ENCODE measurements at places on chromosomes 13 and 19.
A peak's percentile ranks its signal among the peaks of the same experiment; 100 is the strongest.

DNA sequence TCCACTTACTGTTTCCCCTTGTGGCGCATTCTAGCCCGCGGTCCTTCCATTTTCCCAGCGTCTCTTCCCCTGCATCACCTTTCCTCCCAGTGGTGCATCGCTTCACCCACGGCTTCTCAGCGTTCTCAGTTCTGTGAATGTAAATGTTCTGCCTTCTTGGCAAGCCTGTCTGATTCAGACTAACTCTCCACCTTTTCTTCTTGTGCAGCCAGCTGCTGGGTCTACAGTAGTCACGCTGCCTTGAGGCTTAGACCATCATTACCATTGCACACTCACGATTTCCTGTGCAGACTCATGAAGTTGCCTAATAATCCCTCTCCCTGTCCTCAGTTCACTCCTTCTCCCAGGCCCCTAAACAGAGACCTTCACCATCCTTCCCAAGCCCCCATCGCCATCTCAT lies 75.0 kb downstream of the DHRS12 start:
- DNase-seq = peak; percentile 64

DNA sequence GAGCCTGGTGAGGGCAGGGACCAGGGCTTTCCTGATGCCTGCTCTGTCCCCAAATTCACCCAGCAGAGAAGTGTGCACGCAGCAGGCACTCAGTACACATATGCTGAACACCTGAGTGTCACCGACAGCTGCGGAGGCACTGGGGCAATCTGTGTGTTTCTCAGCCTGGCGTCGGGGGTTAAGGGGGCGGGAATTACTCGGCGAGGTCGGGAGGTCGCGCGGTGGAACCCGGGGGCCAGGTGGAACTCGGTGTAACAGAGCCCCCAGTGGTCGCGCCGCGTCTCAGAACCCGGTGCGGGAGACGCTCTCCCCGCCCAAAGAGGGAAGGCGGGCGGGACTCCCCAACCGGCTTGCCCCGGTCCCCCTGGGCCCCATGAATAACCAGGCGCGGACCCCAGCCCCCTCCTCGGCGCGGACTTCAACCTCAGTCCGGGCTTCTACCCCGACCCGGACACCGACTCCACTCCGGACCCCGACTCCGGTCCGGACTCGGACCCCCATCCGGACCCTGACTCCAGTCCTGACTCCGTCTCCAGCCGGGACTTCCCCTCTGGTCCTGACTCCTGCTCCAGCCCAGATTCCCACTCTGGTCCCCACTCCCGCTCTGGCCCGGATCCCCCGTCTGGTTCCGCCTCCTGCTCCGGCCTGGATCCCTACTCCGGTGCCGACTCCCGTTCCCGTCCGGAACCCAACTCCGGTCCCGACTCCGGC lies at the start of gene SELENOV:
TSS of gene SELENOV (plus strand) at position 300 of the 711 bp plus-strand sequence. CDS start at position 374, 74 bp downstream.
- no peak for DNase-seq

DNA sequence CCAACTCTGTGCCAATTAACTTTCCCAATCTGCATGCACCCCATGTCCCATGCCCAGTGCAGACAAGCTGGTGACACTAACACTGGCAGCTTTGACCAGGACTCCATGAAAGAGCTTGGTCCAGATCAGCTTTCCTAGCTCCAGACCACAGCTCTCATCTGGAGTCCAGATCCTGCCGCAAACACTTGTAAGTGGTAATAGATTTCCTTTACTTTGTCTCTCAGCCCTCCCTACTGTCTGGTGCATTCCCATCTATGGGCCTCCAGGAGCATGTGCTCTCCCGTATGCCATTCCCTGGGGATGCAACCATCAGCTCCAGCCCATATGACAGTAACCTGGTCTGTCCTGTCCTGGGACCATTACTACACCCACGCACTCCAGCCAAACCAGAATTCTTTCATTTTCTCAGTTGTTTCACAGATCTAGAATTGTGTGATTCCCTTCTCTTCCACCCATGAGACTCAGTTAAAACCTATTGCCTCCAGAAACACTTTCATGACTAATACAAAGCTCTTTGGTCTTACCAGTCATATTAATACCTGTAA lies 4.9 kb upstream of the STARD13 start:
- peak; percentile 16 for DNase-seq

- no peak for DNase-seq
These were observed 547.7 kb upstream of the KLF12 start for GRCh38 chr13:74681891-74682290.

DNA sequence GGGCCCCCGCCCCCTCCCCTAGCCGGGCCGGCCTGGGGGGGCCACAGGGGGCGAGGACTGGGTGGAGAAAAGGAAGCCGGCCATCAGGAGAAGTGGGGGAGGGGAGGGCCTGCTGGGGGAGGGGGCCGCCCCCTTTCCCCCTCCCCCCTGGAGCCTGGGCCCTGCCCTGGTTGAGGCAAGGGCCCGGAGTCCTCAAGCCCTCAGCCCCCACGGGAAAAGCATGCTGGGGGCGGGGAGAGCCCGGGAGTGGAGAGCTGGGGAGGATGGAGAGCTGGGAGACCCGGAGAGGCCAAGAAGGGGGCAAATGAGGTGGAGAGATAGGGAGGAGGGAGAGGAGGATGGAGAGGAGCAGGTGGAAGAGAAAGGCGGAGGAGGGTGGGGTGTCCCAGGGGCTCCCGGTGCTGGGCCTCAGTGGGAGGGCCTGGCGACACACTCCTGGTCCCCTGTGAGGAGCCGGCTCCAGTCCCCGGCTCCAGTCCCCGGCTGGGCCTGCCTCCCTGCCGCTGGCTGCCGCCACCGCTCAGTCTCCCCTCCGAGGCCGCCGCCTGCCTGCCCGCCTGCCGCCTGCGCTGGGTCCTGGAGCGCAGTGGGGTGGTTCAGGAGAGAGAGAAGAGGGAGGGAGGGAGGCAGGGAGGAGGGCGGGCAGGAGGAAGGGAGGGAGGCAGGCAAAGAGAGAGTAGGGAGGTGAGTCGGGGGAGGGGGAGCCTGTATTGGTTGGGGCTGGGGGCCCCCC lies at the start of gene GRIK5:
TSS of gene GRIK5 (minus strand) at position 588 of the 733 bp plus-strand sequence. CDS start 4,436 bp downstream, outside the sequence.
- no peak for DNase-seq

DNA sequence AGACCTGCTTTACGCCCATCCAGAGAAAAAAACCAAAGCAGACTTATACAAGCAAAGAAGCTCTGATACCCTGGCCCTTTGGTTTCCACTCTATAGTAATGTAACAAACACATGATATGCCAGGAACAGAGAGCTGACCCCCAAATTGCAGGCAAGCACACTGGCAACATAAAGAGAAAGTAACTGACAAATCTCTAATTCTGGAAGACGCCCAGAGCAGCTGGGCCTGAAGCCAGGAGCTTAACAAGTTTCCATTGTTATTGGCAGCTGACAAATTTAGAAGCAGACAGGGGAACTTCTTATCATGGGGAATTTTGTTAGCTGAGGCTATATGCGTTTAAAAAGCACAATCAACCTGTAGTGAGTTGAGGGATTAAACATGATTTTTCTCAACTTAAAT lies 158.0 kb downstream of the DLEU7 start:
- DNase-seq = no peak

GRCh38 chr19:44356383-44357111 lies at the start of gene ZNF112:
ZNF112 (minus strand) TSS chr19:44356680; CDS start chr19:44340539, 16,141 bp downstream.
- DNase-seq = peak; percentile 75

- peak; percentile 83 for DNase-seq
These were observed 2.9 kb upstream of the DCUN1D2 start for GRCh38 chr13:113493315-113493951.

GRCh38 chr19:54099190-54099902 lies 1.3 kb downstream of the OSCAR start:
- DNase-seq = no peak

GRCh38 chr19:973726-974563 lies 10.2 kb upstream of the WDR18 start:
- DNase-seq = no peak

- no peak for DNase-seq
These were observed 8.8 kb downstream of the RINL start for GRCh38 chr19:38869160-38869835.

GRCh38 chr19:6318772-6319171 lies 14.6 kb downstream of the ACER1 start:
- DNase-seq = no peak
